ENCODE measurements at places on chromosomes 3 and 15.

DNA sequence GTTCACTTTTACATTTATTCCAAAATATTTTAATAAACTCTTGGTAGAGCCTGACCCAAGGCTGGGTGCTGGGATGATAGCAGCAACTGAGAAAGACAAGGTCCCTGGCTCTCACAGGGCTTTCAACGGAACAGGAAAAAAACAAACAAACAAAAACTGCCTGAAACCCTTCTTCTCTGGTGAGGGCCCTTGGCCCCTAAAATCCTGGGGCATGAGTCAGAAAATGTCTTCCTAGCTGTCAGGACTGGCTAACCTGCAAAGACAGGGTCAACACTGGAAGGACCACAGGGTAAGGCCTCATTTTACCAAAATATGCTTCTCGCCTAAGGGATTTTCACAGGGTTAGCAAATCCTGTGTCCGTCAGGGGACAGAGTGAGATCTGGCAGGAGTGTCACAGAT, 45.7 kb upstream of the WNT5A start:
- no peak for DNase-seq

- no peak for DNase-seq
These were observed 4.0 kb downstream of the NPTN start for GRCh38 chr15:73628976-73629797.

DNA sequence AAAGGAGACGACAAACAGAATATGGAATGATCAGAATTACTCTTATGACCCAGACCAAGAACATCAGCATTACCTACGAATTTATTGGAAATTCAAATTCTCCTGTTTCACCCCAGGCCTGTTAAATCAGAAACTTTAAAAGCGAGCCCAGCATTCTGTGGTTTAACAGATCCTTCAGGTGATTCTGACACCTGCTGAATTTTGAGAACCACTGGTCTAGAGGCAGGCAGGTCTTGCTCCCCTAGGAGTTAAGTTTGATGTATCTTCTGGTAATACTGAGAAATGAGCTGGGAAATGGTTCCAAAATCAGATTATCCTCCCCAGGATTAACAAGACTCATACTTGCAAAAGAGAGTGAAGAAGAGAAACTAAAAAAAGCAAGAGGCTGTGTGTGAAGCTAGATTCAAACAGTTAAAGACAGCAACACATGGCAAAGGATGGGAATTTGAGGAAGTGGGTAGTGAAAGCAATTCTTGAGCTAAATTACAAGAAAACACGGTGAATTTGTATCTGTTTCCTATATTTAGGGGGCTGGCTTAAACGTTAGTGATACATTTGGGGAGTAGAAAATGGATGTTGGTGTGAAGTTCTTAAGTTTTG, 66.0 kb downstream of the FLNB start:
- no peak for DNase-seq

DNA sequence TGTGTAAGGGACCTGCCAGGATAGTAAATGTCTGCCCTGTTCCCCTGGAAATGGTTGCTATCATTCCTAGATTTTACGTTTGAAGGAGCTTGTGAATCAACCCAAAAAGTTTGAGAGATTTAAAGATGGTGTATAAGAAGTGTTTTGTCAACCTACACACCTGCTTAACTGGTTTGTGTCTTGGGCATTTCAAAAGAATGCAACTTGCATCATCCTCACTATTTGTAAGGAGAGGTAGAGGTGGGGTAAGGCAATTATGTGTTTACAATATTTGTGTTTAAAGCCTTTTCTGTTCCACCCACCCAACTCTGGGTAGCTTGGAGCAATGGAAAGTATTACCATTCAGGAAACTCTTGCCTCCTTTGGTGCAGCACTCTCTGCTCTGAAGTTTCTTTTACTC, 314.2 kb upstream of the RARB start:
- DNase-seq = no peak

- no peak for DNase-seq
These were observed 88.8 kb downstream of the THBS1 start for GRCh38 chr15:39669661-39670060.

DNA sequence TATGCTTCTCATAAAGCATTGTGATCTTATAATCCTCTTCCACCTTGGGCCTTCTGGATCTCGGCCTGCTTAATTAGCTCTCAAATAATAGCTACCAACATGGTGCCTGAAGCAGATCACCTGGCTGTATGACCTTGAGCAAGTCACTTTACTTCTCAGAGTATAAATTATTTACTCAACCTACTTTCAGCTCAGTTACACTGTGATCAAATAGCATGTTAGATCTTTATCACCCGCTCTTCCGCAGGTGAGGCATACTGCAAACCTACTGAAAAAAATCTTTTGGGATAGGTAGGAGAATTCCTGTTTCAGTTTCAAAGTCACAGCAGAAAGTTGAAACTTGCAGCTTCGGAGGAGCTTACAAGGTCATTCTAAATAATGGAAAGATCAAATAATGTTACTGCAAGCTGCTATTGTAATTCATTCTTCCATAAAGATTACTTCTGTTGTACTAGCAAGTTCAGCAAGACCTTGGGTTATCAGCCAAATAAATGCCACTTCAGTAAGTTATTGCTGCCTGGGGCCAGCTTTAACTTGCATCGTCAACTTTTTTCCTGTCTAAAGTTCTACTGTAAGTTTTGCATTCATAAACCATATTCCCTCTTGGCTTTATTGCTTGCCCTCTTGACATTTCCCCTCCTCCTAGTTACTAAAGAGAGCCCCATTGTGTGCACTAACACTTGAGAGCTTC, 268.4 kb upstream of the ATP11B start:
- DNase-seq = peak; percentile 84

- no peak for DNase-seq
These were observed 33.3 kb downstream of the GLB1 start for GRCh38 chr3:33063651-33064051.

DNA sequence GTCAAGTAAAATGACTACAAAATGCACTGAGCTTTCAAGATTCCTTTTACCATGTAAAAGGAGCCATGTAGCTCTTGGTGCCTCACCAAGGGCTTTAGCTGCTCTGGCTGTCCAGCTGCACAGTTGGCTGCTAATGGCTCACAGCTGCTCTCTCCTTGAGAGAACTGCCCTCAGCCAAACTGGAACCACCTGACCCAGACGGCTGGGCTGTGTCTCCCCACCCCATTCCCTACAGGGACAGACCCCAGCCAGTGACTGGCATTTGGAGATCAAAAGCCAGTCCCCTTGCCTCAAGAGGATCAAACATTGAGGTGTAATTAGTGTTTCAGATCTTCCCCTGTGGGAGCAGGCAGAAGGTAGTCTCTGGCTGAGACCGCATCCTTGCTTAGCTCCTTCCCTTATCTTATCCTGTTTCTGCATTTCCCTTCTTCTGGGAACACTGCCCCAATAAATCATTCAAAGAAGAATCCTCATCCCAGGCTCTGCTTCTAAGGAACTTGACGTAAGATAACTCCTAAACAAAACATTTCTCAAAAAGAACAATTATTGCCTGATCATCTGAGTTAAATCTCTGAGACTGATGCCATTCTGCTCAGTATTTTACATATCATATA, 28.6 kb upstream of the UBE2E2 start:
- no peak for DNase-seq

- DNase-seq = no peak
These were observed 65.0 kb downstream of the FRMD4B start for GRCh38 chr3:69320871-69321271.

GRCh38 chr3:192887047-192887446, 30.6 kb downstream of the MB21D2 start:
- DNase-seq = no peak

GRCh38 chr3:172673210-172673679, 37.6 kb downstream of the NCEH1 start:
- DNase-seq = no peak

GRCh38 chr15:32718227-32718820, 520 bp downstream of the GREM1 start:
- peak; percentile 45 for DNase-seq

DNA sequence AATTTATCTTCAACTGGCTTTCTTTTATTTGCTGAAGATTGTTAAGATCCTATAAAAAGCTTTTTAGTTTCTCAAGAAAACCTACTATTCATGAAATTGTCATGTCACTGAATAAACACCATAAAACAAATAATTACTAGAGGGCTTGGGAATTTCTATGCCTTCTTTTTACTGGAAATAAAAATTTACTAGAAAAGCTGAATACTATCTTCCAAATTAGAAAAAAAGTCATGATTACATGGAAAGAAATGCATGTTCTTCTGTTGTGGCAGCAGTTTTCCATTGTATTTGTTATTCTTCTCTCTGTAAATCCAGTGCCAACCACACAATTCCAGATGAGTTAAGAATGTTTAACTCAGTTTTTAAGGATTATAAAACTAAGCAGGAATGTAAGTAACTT, 153.8 kb downstream of the RAP2B start:
- no peak for DNase-seq

GRCh38 chr3:18853269-18853668, 295.0 kb upstream of the KCNH8 start:
- no peak for DNase-seq

DNA sequence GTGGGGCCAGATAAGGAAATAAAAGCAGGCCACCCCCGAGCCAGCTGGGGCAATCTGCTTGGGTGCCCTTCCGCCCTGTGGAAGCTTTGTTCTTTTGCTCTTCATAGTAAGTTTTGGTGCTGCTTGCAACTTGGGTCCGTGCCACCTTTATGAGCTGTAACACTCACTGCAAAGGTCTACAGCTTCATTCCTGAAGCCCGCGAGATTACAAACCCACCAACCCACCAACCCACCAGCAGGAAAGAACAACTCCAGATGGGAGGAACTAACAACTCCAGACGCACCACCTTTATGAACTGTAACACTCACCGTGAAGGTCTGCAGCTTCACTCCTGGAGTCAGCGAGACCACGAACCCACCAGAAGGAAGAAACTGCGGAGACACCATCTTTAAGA, 84.2 kb upstream of the ARRDC4 start:
- no peak for DNase-seq

DNA sequence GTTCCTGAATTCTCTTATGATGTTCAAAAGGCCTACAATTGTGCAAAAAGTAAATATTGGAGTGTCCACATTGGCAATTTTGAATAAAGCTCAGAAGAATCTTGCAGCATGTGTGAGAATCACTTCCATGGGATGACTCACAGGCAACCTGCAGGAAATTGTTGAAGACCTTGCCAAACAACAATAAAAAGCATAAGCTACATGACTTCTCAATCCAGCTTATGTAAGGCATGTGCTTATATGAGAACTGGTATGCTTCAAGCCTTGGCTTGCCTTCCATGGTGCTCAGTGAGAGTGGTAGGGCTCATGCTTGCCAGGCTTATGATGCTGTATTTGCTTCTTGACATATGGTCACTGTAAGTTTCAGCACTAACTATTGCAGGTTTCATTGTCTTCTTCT, 18.4 kb upstream of the BCHE start:
- DNase-seq = no peak

DNA sequence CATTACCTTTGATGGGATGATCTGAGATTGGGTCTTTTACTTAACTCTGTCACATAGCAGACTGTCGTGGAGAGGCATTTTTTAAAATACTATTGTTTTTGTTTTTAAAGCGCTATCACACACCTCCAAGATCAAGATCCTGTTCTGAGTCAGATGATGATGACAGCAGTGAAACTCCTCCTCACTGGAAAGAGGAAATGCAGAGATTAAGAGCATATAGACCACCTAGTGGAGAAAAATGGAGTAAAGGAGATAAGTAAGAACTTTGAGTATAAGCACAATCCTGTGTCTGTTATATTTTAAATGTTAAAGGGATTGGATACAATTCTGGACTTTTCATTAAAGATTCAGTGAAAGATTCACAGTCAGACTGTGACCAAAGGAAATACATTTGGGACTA, 18.4 kb upstream of the ZBTB47 start:
- no peak for DNase-seq

DNA sequence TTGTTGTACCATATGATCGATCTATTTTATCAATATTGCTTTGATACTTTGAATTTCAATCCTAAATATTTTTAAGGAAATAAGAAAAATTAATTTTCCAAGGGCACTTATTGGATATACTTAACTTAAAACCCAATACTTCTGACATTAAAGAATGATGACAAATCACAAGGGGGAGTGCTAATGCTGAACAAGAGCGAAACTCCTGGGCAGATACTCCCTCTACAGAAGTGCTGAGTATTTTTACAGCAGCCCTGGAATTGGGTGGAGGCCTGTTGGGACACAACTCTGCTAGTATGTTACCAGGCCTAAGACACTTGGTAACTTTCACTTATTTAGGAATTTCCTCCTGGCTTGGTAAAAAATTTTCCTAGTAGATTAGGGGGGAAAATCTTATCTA, 46.2 kb downstream of the DENND6A start:
- peak; percentile 11 for DNase-seq

DNA sequence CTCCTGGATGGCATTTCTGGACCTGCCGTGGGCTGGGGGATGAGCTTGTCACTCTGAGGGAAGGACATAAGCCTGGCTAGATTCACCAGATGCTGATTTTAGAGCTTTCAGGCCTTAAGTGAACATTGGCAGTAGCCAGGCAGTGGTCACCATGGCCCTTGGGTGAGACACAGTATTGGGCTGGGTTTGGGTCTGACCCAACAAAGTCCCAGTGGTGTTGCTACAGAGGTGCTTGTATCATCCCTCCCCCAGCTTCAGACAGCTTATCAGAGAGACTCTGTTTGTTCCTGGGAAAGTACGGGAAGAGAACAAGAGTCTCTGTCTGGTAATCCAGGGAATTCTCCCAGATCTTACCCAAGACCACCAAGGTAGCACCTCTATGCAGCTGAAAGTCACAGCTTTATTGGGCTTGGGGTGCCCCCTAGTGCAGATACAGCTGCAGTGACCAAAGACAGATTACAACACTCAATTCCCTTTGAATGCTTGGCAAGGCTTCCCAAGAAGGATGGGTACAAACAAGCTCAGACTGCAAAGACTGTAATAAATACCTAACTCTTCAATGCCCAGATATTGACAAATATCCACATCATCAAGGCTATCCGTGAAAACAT, 9.8 kb upstream of the RUVBL1 start:
- peak; percentile 49 for DNase-seq

DNA sequence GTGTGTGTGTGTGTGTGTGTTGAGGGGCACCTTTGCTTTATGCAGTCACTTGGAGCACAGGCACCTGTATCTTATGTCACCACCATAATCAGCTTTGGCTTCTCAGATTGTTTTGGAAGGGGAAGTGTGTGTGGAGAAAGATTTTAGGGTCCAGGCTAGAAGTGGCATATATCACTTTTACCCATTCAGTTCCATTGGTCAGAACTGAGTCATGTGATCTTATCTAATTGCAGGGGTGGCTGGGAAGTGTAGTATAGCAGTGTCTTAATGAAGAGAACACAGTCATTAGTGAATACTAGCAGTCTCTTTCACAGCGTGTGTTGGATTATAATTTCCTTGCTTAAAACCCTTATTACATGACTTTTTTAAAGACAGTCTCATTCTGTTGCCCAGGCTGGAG, 20.6 kb downstream of the NCK1 start:
- no peak for DNase-seq

GRCh38 chr15:100869151-100869999, 10.3 kb upstream of the ALDH1A3 start:
- DNase-seq = no peak

GRCh38 chr3:43695863-43696262, 5.1 kb downstream of the ABHD5 start:
- DNase-seq = no peak

- DNase-seq = no peak
These were observed 275.9 kb upstream of the NR2F2 start for GRCh38 chr15:96054621-96055020.
